ENCODE measurements at places on chromosomes 5 and 9.
A peak's percentile ranks its signal among the peaks of the same experiment; 100 is the strongest.

DNA sequence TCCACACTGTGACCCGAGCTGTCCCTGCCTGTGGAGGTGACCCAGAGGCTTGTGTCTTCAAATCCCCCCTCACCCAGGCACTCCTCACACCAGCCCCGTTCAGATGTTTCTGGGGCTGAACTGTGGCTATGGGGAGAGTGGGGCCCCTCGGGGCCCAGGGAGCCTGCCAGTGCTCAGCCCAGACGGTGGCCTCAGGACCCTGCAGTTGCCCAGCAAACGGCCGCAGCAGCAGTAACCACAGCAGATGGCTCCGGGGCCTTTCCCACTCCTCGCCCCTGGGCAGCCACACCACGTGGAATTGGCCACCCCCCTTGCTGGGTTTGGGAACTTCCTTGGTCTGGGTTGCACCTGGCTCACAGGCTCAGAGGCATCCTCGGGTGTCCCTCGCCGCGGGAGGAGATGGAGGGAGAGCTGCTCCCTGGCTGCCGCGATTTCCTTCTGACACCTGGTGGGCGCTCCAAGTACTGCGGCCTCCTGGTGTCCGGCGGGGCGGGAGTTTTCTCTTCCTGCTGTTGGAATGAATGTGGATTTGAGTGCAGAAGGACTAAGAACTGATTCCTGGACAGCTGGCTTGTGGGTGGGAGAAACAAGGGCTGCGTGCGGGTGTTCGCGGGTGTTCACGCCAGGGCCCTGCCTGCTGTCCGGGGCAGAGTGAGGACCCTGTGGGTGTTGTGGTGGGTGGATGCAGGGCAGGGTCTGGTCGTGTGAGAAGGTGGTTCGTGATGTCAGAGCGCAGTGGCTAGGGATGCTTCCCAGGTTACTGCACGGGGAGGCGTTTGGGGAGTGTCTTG, 97.5 kb downstream of the COL5A1 start:
- peak; percentile 96 for DNase-seq

GRCh38 chr9:1532171-1532570, 482.0 kb downstream of the DMRT2 start:
- DNase-seq, result no peak

GRCh38 chr9:4936823-4937222, 48.2 kb upstream of the JAK2 start:
- no peak for DNase-seq

DNA sequence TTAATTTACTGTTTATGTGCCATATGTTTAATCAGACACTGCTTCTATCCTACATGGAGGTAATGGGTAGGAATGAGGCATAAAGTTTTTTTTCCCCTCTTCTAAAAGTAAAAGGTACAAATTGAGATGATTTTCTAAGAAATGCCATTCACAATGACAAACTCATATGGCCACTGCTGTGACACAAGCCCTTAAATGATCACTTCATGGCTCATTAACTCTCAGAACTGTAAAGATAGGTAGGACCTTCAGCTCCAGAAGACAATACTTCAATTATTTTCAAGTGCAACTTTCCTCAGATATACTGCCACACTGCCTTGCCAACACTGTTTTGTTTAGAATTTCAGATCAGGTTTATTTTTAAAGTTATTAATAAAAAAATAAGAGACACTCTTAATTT, 362.9 kb upstream of the ZNF608 start:
- DNase-seq, result no peak

- no peak for DNase-seq
These were observed 147.4 kb upstream of the LRRTM2 start for GRCh38 chr5:139022528-139022927.

DNA sequence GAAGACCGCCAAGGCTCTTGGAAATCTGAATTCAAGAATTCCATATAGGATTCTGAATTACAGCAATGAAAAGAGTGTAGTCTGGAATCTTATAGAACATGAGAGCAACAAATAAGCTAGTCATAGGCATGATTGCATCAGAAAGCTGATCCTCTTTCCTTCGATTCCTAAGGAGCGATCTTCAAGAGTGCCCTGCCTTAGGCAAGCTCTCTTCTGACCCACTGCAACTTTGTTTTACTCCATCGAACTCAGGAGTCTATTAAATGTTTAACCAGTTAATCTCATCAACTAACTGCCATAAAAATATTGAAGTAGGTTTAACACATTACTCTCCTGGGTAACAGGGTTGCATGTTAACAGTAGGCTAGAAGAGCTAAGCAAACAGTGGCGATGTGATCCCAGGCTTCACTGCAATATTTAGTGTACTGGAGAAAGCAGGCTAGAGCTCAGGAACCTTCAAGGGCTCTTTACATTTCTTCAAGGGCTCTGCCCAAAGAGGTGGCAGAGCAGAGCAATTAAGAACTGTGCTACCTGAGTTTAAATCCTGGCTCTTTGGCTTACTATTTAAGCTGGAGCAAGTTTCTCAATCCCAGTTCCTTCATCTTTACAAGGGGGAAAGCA, 146.3 kb downstream of the RORB start:
- DNase-seq, result no peak

DNA sequence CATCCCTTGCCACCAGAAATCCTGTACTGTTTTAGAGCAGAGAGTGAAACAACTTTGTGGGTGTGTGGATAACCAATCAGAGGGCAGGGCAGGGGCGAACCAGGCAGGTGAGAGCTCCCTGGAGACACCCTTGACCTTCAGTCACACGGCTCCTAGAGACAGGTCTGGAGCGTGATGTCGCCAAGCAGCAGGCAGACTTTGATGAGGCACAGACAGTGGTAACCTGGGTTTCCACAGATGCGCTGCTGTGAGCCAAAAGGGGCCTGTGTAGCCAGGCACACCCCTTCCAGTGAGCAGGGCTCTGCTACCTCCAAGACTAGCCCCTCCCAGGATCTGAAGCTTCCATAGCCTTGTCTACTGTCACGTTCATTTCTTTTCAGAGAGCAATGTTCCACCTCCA, 317.8 kb upstream of the ADCY2 start:
- no peak for DNase-seq

DNA sequence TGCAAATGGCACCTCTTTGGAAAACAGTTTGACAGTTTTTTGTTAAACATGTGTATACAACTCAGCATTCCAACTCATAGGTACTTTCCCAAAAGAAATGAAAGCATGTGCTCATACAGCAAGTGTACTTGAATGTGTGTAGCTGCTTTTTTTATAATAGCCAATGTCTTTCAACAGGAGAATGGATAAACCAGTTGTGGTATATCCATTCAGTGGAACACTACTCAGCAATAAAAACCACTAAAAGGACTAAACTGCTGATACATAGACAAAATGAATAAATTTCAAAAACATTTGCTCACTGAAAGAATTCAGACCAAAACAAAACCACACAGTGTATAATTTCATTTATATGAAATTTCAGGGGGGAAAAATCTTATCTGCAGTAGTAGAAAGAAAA, 267.3 kb downstream of the NR2F1-AS1 start:
- no peak for DNase-seq

DNA sequence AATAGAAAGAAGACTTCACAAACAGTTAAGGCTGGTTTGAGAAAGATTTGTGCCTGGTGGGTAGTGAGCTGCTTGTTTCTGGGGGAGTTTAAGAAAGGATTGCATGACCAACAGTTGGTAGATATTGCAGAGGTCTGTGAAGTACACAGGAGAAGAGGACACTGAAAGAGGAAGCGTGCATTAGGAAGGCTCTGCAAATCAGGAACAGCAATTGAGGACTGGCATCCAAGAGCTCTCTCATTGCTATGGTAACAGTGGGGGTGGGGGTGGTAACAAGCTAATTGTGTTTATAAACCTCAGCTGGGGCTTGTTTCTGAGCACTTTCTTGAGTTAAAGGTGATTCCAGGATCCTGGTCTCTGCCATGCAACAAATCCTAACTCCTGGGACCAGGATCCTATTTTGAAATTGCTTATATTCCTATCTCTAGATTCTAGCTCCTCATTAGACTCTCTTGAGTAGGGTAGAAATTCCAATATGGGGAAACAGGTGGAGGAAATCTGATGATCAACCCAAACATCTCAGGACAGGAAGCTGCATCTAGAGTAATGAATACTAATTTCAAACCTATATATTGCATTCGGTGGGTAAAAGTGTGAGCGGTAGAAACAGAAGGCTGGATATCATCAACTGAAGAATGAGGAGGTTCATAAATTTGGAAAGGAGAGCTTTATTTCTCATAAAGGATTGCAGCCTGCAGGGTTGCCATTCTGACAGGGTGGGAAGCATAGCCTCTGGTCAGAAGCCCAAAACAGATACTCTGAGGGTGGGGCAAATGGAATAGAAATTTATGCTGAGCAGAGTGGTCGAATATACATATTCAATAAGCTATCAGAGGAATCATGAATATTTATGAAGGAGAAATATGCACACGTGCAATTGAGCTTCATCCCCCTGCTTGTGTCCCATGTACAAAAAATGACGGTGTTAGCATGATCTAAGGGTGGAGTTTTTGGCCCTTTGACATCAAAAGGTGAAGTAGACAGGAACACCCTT, 79.4 kb downstream of the PTTG1 start:
- no peak for DNase-seq

DNA sequence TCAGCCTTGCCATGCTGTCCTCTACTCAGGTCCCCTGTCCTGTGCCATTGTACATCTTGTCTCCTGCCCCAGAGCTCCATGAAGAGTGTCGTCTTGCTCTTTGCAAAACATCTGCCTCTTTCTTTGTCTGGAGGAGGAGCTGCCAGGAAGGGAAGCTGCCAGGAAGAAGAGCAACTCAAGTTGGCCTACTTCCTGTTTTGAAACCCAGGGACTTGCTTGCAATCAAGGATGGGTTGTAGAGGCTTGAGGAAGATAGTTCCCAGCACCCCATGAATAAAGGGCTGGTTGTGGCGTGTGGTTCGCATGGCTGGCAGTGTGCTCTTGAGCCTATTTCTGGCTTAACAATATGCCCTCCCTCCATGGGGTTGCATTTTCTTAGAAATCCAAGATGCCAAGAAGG, 53.0 kb upstream of the CPEB4 start:
- no peak for DNase-seq

- no peak for DNase-seq
These were observed 18.7 kb downstream of the LCP2 start for GRCh38 chr5:170278611-170279458.

DNA sequence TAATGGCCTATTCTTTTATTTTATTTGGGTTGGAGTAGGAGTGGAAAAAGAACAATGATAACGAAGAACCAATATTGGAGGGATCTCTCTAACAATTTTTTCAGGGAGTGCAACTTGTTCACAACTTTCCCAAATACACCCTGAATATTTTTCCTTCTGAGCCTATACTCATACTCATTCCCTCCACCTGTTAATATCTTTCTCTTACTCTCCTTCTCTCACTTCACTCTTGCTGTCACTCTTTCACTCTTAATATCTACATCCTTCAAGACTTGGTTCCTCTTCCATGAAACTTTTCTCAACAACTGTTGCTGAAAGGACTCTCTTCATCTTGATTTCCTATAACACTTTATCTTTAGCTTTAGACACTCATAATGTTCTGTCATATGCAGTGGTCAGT, 39.0 kb upstream of the MYOT start:
- no peak for DNase-seq

- no peak for DNase-seq
These were observed 342.7 kb upstream of the RFX3 start for GRCh38 chr9:3868466-3868865.

GRCh38 chr9:111405701-111406100, 75.7 kb upstream of the OR2K2 start:
- no peak for DNase-seq

GRCh38 chr9:126985870-126986498, 71.4 kb downstream of the RALGPS1 start:
- peak; percentile 29 for DNase-seq

GRCh38 chr5:143011585-143011984, 241.4 kb downstream of the ARHGAP26 start:
- no peak for DNase-seq

DNA sequence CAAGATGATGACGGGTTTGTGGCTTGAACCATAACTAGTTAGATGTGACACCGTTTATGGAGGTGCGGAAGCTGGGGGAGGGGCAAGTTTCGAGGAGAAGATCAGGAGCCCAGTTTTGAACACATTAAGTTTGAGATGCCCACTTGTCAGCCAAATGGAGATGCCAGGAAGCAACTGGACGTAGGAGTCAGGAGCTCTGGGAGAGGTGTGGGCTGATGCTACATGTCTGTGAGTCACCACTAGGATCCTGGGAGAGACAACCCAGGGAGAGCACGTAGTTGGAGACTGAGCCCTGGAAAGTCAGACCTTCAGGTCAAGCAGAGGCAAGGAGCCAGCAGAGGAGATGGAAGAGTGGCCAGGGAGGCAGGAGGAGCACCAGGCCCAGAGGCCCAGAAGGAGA, 48.8 kb upstream of the SLC25A51 start:
- no peak for DNase-seq

GRCh38 chr9:136403538-136403914, 3.6 kb upstream of the SNAPC4 start:
- no peak for DNase-seq

- DNase-seq, result no peak
These were observed 349.8 kb downstream of the ARHGEF28 start for GRCh38 chr5:73975845-73976244.

GRCh38 chr5:65364907-65365306, 116.8 kb downstream of the ADAMTS6 start:
- no peak for DNase-seq

- no peak for DNase-seq
These were observed 77.8 kb downstream of the MVB12B start for GRCh38 chr9:126404459-126404858.

- DNase-seq, result no peak
These were observed 145.4 kb upstream of the IER5L start for GRCh38 chr9:129323376-129323998.

GRCh38 chr5:175840050-175840841, 31.1 kb upstream of the CPLX2 start:
- DNase-seq, result no peak

DNA sequence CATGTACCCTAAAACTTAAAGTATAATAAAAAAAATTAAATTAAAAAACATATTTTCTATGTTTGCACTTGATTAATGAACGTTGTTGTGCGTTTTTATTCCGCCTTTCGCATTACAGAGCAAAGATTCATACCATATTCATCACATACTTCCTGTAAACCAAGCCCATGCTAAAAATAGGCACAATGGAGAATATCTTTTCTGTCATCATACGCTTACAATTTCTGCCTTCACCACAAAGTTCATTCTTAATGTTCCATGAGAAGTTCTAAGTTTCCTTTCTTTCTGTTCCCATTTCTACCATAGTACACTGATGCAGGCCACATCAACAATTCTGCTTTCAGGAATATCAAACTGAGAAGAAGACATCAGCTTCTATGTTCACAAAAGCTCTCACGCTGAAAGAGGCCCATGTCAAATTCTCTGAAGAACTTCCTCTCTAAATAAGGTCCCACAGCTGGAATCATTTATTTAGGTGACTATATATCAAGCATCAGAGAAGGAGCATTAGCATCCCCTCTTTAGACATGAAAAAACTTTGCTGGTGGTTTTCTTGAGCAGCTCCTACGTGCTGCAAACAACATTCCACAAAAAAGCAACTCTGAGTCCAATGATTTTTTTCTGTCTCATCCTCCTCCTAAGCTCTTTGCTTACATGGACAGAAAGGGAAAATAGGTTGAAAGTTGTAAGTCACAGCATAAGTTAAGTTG, 456.4 kb downstream of the CDH10 start:
- DNase-seq, result no peak

GRCh38 chr9:19665146-19665863, 123.5 kb downstream of the SLC24A2 start:
- DNase-seq, result no peak

- DNase-seq, result no peak
These were observed 234.6 kb downstream of the CAAP1 start for GRCh38 chr9:26657958-26658357.

GRCh38 chr5:113250341-113250953, 184.3 kb downstream of the TSSK1B start:
- DNase-seq, result no peak

Measured in 8988T (cell line).